ENCODE measurements at places on chromosomes 13 and 19.

GRCh38 chr13:39784347-39784746, 128.9 kb downstream of the COG6 start:
- no peak for DNase-seq

- DNase-seq, result no peak
Observed at GRCh38 chr13:79637133-79637763, 156.3 kb downstream of the NDFIP2 start.

DNA sequence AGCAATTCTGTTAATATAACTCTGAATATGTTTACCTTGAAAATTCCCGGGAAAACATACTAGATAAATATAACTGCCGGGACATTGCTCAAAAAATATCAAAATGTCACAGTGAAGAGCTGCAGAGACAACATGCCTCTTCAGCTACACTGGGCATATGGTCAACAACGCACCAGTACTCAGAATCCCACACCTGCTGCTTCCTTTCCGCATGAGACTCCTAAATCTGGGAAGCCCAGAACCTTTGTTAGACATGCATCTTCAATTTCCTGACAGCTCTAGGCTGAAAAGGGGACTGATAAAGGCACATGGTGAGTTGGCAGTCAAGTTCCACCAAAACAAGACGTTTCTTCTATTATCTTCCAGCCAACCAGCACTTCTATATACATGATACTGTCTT, 53.7 kb downstream of the USP12 start:
- DNase-seq, result no peak

GRCh38 chr19:50739132-50739913, 16.2 kb downstream of the CLEC11A start:
- DNase-seq, result no peak
